Putamen (tissue), 1 donor: ENCODE measurements at places on chromosomes 5 and 9.

- DNase-seq, result no peak
Measured at GRCh38 chr5:54090495-54091120, 219.8 kb downstream of the ARL15 start.

DNA sequence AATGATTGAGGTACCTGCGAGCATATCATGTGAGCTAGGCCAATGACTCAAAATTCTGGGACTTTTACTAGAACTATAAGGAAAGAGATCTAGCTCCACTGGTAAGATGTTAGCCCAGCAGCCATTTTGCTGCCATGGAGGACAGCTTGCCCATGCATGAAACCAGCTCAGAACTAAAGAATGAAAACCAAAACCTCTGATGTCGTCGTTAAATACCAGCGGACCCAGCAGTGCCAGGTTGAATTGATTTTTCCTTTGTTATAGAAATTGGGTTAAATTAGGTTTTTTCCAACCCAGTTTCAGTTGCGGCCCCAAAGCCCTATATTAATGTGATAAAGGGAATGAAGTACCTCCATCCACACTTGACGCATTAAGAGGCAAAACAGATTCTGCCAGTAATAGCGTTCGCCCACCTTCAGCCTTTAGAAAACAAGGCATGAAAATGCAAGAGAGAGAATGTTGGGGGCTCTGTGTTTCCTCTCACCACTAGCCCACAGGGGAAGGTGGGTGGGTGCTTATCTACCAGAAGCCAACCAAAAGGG is 5.5 kb upstream of the ITK start:
- no peak for DNase-seq

- no peak for DNase-seq
Measured at GRCh38 chr5:127702926-127703561, at the start of gene CCDC192. Gene CCDC192 (plus strand): TSS chr5:127703391. CDS start chr5:127703446, 55 bp downstream.

GRCh38 chr5:74942622-74943286 is 76.6 kb upstream of the FAM169A start:
- DNase-seq, result no peak

- no peak for DNase-seq
Measured at GRCh38 chr5:139204196-139204595, 6.0 kb upstream of the SIL1 start.

DNA sequence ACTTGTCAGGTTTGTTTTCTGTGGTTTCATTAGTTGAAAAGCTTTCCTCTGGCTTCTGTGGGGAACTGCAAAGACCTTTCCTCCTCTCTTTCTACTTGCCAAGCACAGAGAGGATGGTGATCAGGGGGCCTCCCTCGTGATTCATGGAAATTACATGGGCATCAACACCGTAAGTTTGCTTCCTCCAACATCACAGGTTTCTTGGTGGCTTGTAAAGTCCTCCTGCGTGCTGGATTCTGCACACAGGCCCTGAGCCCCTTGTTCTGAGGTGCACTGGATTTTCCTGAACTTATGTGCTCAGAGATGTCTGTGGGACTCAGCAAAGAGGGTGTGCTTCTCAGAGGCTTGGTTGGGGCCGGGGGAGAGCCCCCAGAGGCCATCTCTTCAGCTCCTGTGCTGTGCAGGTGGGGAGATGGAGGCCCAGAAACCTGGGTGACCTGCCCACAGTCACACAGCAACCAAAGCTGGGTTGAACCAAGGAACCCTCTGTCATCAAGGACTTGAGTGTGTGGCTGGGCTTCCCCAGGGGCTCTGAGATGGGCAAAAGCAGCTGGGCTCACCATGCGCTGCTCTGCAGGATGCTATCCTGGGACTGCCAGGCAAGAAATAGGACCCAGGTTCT is 36.5 kb downstream of the RGS3 start:
- no peak for DNase-seq
